ENCODE measurements at places on chromosomes 2 and 18.

- DNase-seq: no peak
- no peak overlapping the region for H3K27ac ChIP-seq
- H3K27me3 ChIP-seq: no peaks in the 10 kb centered on the region
- H3K4me1 ChIP-seq: no peaks in the 10 kb centered on the region
Observed at GRCh38 chr2:234747032-234747431, 204.8 kb upstream of the SH3BP4 start.

DNA sequence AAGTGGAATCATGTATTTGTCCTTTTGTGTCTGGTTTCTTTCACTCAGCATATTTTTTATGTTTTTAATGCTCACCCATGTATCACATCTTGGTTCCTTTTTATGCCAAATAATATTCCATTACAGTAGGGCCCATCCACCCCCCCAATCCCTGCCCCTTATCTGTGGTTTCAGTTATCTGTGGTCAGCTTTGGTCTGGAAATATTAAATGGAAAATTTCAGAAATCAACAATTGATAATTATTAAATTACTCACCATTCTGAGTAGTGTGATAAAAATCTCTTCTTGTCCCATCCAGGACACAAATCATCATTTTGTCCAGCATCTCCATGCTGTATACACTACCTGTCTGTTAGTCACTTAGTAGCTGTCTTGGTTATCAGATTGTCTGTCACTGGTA is 66.7 kb downstream of the BIRC6 start:
- no peak for DNase-seq
- no peaks in the 10 kb centered on the region for H3K27me3 ChIP-seq
- no peak overlapping the region for H3K4me3 ChIP-seq
- H3K4me1 ChIP-seq: peaks cover 13% of the 10 kb centered on the region
- no peaks in the 10 kb centered on the region for H3K36me3 ChIP-seq

- H3K36me3 ChIP-seq: no peaks in the 10 kb centered on the region
- no peak overlapping the region for H3K27ac ChIP-seq
- H3K27me3 ChIP-seq: no peaks in the 10 kb centered on the region
- no peak for DNase-seq
Observed at GRCh38 chr2:137975280-137976271, 11.3 kb downstream of the HNMT start.

- no peaks in the 10 kb centered on the region for H3K27me3 ChIP-seq
- H3K4me3 ChIP-seq: no peak overlapping the region
- no peaks in the 10 kb centered on the region for H3K36me3 ChIP-seq
- H3K27ac ChIP-seq: no peak overlapping the region
Observed at GRCh38 chr18:47591429-47591828, 339.0 kb downstream of the SMAD2 start.

GRCh38 chr18:48517048-48517447 is 21.8 kb upstream of the CTIF start:
- no peak for DNase-seq
- H3K27me3 ChIP-seq: no peaks in the 10 kb centered on the region
- H3K4me1 ChIP-seq: no peaks in the 10 kb centered on the region
- H3K36me3 ChIP-seq: no peaks in the 10 kb centered on the region
- H3K27ac ChIP-seq: no peak overlapping the region
- no peak overlapping the region for H3K4me3 ChIP-seq

Measured in naive thymus-derived CD4-positive, alpha-beta T cell (primary cell).